ENCODE measurements at places on chromosomes 13 and 19.

DNA sequence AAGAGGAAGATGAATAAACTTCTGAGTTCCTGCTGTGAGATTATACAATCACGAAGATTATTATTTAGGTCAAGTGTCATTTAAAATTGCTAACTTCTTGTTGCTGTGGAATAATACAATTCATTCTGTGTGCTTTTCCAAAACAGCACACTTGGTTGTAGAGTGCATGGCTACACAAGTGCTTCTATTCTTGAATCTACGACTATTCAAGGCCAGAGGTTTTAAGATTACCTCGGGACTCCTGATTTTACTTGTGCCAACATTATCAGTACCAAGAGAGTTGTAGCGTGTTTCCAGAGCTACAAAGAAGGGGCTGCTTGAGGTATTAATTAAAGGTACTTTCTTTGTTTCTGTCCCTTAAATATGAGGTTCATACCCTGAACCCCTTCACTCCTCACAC, 234.0 kb upstream of the PCDH9 start:
- DNase-seq: no peak

- no peak for DNase-seq
These were observed 79.4 kb downstream of the FOXO1 start for GRCh38 chr13:40586886-40587565.

GRCh38 chr13:27857282-27857681, 62.5 kb upstream of the PDX1 start:
- DNase-seq: no peak

- DNase-seq: no peak
These were observed 64.2 kb downstream of the CRYL1 start for GRCh38 chr13:20461481-20461859.

DNA sequence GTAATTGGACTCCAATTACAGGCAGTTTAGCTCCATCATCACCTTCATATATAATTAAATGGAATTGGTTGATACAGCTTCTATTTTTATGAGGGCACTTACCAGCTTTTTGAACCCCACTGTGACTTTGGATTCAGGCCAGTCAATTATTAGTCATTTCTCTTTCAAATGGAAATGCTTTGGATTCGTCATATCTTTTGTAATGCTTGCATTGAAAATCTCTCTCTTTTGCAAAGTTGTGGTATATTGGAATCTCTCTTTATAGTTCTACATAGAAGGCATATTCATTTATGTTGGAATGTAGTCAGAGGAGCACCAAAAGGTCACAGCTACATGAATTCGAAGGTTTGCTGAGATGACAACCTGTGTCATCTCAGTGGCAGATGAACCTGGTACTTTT, 1074.3 kb upstream of the SLC10A2 start:
- DNase-seq: no peak

- no peak for DNase-seq
These were observed 466.7 kb downstream of the MYO16 start for GRCh38 chr13:109096101-109096500.

DNA sequence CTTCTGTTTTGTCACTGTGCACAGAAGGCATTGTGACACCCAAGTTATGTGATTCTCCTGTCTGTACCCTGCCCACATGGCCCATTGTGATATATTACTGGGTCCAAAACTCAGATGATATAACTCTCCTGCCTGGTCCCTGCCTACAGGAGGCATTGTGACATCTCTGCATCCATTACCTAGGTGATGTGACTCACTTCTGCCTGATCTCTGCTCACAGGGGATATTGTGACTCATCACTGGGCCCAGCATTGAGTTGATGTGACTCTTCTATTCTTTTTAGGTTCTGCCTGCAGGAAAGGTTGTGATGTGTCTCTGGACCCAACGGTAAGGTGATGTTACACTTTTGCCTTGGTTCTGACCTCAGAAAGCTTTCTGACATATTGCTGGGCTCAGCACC, 67.9 kb upstream of the ZNF724 start:
- no peak for DNase-seq

DNA sequence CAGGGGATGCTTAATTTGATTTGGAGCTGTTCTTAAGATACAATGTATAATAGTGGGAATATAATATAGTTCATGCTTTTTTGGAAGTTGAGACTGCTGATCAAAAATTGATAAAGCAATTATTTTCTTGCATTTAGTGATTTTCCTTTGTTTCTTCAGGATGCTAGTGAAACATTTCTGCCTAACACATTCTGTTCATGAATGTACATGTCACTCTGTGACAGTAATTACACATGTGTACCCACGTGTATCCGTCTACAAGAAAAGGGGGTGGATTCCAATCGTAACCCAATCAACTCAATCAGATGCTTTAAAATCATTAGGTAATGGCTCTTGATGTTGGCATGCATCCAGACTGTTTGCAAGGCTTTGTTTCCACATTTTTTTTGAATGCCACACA, 5.0 kb upstream of the FRY start:
- no peak for DNase-seq

GRCh38 chr19:13152356-13152973, 2.3 kb downstream of the IER2 start:
- DNase-seq: no peak

- no peak for DNase-seq
These were observed 8.8 kb downstream of the UPF1 start for GRCh38 chr19:18840288-18841267.

DNA sequence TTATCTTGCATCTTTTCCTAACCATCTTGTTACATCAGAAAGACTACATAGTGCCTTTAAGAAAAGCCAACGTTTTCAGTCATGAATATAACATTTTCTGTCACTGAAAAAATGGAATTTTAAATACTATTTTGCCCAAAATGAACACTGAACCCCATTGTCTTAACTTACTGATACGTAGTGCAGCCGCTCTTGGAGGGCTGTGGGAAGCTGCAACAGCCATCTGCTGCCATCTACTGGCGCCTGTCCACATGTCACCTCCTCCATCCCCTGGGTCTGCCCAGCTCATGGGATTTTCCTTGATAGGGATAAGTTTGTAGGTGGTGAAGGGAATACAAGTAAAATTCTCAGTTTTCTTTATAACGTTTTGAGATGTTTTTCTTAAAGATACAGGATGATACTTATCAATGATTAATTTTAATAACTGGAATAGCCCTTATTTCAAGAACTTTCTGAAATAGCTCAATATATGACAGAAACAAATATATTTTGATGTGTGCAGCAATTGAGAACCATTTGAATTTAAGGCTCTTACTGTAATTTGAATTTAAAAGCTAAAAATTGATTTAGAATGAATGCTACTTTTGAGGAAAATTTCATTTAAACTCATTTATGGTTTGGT, 73.7 kb downstream of the GGACT start:
- peak; percentile 77 for DNase-seq

DNA sequence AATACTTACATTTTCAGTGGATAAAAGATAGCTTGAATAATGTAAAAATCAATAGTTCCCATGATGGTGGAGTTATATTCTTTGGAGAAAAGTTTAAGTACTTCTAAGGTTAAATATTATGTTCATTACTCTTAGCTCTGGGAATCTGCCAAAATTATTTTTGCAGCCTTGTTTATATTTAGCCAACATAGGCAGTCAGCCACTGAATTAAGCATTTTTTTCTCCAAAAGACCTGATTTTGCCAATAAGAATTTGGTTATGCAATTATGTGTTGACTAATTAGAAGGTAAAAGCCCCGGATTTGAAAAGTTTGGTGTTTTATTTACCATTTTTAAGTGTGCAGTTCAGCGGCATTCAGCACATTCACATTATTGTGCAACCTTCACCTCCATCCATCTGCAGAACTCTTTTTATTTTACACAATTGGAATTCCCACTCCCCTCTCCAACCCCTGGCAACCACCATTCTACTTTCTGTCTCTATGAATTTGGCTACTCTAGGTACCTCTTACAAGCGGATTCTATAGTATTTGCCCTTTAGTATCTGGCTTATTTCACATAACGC, 90.1 kb upstream of the C1QTNF9B start:
- no peak for DNase-seq

DNA sequence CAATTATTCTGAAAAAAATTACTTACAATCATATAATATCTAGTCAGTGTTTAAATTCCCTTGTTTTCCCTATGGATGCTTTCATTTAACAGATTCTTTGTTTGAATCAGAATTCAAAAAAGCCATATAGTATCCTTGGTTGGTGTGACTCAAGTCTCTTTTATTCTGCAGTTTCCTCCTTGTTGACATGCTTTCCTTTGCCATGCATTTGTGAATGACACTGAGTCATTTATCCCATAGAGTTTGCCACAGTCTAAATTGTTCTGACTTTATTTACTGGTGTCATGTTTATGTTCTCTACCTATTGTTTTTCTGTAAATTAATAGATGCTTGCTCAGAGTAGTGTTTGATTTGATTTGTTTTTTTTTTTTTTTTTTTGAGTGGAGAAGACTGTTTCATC, 893.8 kb upstream of the SLC10A2 start:
- no peak for DNase-seq

DNA sequence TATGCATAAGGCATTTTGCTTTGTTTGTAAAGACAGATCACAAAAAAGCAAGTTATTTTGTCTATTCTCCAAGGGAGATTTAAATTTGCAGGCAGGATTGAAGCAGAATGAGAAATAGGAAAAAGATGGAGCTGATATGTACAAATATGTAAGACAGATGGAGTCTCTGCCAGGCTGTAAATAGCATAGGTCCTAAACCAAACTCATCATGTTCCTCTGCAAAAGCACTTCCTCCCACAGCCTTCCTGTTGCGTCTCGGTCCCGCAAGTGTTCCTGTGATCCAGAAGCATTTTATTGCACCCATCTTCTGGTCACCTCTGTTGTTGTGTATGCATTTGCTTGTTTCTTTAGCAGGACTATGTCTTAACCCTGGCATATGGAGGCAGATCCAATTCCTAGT, 95.7 kb upstream of the CLDN10 start:
- no peak for DNase-seq

- no peak for DNase-seq
These were observed 107.3 kb upstream of the STARD13 start for GRCh38 chr13:33392794-33393405.

DNA sequence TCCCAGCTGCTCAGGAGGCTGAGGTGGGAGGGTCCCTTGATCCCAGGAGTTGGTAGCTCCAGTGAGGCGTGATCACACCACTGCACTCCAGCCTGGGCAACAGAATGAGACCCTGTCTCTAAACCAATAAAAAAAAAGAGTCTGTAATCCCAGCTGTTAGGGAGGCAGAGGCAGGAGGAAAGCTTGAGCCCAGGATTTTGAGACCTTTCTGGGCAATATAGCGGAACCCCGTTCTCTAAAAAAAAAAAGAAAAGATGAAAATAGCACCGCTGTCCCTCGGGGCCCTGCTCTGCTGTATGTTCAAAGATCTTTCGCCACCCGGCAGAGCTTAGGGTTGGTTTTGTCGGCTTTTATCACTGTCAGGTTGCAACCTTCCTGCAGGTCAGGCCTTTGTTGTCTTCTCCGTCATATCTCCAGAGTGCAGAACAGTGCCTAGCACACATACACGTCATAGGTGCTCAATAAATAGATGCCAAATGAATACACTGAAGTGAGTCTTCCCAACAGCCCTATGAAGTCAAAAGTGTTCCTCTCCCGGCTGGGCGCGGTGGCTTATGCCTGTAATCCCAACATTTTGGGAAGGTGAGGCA, 13.4 kb upstream of the BCAM start:
- no peak for DNase-seq

DNA sequence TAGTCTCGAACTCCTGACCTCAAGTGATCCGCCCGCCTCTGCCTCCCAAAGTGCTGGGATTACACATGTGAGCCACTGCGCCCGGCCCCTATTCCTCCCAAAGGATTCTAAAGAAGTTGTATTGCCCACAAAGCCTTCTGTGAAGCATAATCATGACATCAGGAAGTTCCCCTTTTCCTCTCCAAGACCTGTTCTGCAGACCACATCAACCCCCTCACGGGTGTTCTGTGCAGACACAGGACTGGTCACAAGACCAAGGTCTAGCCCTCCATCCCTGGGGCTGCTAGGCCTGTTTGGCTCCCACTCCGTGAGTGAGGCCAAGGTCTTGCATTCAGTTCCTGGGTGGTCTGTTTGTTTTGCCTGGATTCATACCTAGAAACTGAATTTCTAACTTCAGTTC, 178.1 kb downstream of the FLT1 start:
- DNase-seq: no peak

DNA sequence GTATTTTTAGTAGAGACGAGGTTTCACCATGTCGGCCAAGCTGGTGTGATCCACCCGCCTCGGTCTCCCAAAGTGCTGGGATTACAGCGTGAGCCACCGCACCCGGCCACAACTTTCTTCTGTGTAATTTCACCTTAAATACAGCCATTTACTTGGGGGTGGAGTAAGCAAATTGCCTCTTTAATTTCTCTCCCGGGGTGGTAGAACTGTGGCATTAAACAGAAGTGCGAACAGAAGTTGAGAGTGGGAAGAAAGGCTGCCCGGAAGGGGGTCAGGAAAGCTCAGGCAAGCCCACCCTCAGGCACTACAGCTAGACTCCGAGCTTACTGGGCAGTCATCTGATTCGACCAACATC, 475 bp upstream of the DNAJC15 start:
- DNase-seq: no peak

DNA sequence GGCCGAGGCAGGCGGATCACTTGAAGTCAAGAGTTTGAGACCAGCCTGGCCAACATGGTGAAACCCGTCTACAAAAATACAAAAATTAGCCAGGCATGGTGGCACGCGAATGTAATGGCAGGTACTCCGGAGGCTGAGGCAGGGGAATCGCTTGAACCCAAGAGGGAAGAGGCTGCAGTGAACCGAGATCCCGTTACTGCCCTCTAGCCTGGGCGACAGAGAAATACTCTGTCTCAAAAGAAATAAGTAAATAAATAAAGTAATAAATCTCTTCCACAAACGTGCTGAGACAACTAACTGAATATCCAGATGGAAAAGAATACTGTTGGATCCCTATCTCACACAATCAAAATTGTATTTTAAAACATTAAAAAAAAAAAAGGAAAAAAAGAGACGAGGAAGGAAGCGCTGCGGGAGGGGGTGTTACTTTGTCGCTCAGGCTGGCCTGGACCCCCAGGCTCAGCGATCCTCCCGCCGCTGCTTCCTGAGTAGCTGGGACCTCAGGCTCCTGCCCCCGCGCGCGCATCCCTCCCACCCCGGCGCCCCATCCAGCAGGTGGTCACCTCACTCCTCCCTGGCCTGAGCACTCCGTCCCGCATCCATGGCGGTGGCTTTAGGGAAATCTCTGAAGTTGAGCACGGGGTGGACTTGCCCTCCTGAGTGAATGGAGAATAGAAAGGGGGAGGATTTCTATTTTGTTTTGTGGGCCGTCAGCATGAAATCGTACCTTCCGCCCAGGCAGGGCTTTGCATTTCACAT, 628 bp upstream of the ZNF813 start:
- no peak for DNase-seq

GRCh38 chr13:75197803-75198202, 284.2 kb downstream of the TBC1D4 start:
- DNase-seq: no peak

GRCh38 chr19:15449620-15450527, at the start of gene WIZ:
TSS of gene WIZ (minus strand) at chr19:15449956. CDS start at chr19:15448307, 1,649 bp downstream.
- peak; percentile 93 for DNase-seq

- no peak for DNase-seq
These were observed 19.7 kb upstream of the JUND start for GRCh38 chr19:18300930-18301717.

GRCh38 chr19:42420055-42420544, 7.1 kb downstream of the LIPE start:
- peak; percentile 79 for DNase-seq
